ENCODE measurements at places on chromosomes 2 and 18.
A peak's percentile ranks its signal among the peaks of the same experiment; 100 is the strongest.

DNA sequence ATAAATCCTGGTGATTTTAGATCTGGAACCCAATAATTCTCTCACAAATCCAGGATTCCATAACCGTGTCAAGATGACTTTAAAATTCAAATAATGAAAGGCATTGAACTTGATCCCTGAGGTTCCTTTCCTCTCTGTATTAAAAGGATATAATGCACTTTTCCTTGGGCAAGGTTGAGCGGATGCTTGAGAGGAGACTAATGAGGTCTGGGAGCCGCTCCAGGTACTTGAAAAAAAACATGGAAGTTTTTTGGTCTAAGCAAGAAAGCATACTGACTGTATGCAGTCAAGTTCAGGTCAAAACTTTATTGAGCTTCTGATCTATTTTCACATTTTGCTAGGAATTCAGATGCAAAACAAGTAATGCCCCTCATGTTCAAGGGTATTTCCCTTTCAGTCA, 318.5 kb downstream of the RAD51AP2 start:
- DNase-seq, result no peak

GRCh38 chr2:113217455-113218282, 43.9 kb downstream of the PSD4 start:
- DNase-seq, result peak; percentile 53

GRCh38 chr18:70276416-70277191, 12.2 kb upstream of the SOCS6 start:
- no peak for DNase-seq

DNA sequence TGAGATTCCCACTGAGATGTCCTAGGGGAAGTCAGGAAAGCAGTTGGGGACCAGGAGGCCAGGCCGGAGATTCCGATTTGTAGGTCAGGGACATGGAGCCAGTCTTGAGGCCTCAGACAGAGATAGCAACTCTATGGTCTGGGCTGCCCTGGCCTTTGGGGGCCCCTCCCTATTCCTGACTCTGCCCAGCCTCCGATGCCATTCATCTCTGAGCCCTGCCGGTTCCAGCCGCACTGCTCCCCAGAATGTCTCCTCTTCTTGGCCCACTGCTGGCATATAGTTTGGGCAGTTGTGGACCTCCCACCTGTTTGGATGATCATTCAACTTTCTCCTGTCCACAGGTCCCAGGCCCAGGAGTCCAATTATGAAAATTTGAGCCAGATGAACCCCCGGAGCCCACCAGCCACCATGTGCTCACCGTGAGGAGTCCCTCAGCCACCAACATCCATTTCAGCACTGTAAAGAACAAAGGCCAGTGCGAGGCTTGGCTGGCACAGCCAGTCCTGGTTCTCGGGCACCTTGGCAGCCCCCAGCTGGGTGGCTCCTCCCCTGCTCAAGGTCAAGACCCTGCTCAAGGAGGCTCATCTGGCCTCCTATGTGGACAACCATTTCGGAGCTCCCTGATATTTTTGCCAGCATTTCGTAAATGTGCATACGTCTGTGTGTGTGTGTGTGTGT, 16.4 kb downstream of the SIGLEC15 start:
- DNase-seq, result no peak

GRCh38 chr2:86815611-86816010, 24.9 kb upstream of the CD8A start:
- peak; percentile 75 for DNase-seq

DNA sequence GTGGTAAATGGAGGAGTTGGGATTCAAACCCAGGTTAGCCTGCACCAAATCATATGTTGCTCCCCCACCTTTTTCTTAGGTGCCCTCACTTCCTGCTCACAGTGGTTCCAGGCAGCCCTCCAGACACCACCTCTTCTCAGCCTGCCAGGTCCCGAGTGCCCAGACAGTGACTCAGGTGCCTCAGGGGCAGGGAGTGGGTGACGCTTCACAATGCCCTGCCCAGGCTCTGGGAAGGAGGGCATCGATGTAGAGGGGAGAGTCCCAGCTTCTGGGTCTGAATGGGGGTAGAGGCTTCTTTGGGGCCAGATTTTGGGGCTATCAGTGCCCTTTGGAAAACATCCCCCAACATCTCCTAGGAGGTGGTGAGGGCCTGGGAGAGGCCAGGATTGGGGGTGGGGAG, 5.2 kb upstream of the DNAJB2 start:
- no peak for DNase-seq

DNA sequence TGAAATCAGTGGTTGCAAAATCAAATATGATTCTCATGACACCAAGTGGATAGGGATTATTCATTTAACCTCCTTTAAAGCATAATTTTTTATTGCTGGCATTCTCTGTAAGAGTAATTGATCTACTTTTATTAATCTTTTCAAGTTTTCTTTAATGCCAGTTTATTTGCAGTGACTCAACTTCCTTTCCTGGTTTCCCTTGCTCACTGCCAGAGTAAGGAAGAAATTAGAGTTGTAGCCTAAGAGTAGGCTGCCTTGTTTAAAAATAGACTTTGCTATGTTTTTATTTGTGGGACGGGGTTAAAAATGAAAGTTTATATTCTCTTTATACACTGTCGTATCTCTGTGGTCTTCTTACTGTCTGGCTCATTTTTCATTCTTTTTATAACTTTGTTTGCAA, 148.6 kb downstream of the WDR7 start:
- DNase-seq, result no peak

- DNase-seq, result no peak
These were observed 25.6 kb downstream of the GCA start for GRCh38 chr2:162369551-162369950.

DNA sequence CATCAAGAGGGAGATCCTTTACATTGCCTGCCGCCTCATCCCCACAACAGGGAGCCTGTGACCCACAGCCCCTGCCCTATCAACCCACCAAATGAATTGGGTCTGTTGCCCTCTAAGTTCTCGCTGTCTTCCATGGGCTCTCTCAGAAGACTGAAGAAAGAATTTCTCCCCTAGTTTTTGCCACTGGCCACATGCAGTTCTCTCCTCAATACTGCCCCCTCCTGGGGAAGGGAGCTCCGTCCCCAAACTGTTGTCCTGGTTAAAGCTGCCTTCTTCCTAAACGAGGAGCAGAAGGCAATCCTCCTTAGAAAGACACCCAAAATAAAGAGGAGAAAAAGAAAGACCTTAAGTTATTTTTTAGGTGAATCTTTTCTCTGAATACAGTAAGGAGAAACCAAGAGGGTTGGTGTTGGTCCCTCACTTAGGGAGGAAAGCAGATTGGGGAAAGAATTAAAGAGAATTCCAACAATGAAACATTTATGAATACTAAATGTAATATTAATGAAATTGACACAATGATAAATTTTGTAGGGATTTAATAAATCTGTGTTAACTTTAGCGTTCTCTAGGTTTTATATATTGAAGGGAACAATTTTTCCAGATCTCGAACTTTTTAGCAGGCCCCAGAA, 31.1 kb upstream of the SATB2 start:
- DNase-seq, result peak; percentile 67

GRCh38 chr2:206616151-206616550, 26.1 kb upstream of the FAM237A start:
- no peak for DNase-seq

GRCh38 chr2:240247241-240247867, 106.9 kb upstream of the OTOS start:
- no peak for DNase-seq

GRCh38 chr2:29063056-29063455, 11.3 kb downstream of the PCARE start:
- DNase-seq, result no peak
